Activated CD4-positive, alpha-beta T cell treated with anti-CD3 and anti-CD28 coated beads for 24 hours (primary cell): ENCODE measurements at places on chromosomes 16 and 17.
A peak's percentile ranks its signal among the peaks of the same experiment; 100 is the strongest.

- no peak for DNase-seq
These were observed 3.2 kb downstream of the NAGS start for GRCh38 chr17:44007346-44008204.

DNA sequence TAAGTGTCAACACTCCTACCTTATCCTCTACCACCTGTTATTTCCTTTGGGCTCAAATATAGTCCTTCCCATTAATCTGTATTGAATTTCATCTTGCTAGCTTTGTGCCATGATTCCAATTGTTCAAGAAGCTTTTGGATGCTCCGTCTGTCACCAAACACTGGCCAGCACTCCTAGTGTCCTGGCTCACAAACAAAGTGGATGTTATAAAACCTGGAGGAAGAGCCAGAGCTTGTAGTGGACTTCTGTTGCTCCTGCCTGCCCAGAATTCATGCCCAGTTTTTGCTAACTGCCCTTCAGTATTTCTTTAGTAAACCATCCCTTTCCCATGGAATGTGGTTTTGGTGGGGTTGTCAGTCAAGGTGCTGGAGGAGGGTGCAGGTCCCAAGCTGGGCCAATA is 77.2 kb upstream of the HS3ST2 start:
- DNase-seq, result no peak

- DNase-seq, result no peak
These were observed 2.8 kb upstream of the FUS start for GRCh38 chr16:31177136-31177535.

DNA sequence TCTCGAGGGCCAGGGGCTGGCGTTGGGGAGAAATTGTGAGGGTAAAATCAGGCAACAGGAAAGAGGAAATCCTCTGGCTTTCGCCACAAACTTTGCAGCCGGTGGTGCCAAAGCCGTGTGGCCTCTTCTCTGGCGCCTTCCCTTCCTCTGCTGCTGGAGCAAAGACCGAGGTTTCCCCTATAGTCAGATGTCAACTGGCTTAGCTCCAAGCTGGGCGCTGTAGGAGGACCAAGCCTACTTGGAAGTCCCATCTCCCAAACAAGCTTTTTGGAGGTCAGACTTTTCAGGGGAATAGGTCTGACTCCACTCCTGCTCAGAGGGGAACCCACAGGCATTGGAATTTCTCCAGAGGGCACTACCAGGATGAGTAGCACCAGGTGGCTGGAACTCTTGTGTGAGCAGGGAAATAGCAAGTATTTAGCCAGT is 5.0 kb downstream of the IGFBP4 start:
- no peak for DNase-seq

DNA sequence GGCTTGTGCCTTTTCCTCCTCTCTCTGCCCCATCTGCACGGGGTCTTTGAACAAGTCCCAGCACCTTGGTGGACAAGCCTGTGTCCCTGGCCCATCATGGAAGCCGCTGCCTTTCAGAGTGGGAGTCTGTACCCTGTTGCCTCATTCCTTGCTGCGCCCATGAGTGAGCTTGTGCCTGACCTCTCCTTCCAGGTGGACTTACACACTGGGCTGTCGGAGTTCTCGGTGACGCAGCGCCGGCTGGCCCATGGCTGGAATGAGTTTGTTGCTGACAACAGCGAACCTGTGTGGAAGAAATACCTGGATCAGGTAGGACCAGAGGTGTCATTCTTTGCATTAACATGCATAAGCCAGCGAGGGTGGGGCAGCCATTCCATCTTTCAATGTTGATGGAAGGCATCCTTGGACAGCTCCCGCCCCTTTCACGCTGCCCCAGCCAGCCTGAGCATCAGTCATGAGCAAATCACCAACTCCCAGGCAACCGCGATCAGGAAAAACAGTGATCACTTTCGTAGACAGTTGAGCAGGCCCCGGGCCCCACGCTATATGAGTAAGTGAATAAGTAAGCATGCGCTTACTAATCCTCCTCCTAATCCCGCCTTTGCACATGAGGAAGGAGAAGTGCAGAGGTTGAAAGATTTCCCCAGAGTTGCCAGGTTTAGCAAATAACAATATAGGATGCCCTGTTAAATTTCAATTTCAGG is 36.8 kb downstream of the ATP2C2 start:
- DNase-seq, result no peak

DNA sequence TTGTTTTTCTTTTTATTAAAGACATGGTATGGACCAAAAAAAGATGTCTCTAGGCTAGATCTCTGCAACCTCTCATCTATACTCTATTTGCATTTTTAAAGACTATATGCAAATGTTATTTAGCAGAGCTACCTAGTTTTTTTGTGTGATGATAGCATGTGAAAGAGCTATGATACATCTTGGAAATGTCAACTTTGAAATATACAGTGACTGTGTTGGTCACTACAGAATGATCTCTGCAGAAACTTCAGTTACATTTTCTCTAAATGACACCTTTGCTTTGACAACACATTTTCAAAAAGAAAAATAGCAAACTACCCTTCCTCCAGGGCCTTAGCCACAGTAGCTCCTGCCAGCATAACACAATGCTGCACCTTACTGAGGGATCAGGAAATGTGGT is 86.6 kb downstream of the PRKCB start:
- no peak for DNase-seq

DNA sequence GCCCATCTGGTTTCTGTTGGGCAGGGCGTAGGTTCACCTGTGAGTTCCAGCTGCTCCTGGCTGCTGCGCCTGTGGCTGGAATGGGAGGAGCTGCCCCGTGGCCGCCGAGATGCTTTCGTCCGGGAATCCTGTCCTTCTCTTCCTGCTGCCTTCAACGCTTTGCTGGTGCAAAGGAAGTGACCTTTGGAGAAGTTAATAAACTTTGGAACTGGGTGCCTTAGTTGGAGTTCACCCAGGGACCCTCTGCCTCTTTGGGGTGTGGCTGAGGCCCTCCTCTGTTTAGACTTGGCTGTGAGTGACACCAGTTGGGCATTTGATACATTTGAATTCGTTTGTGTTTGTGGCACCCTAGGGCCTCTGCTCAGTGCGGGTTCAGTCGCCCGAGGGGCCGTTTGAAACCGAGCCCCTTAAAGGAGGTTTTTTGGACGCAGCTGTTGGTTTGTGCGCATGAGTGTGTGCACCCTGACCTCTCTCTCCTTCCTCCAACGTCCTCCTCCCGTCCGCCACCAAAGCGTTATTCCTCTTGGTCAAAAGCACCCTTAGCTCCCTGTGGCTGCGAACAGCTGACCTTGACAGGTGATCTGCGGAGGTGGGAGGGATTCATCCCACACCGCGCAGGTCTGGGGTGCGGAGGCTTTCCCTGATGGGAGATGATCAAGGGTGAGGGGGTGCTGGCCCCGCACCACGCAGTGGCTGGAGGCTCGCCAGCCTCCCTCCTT is 9.0 kb upstream of the SECTM1 start:
- DNase-seq, result no peak

DNA sequence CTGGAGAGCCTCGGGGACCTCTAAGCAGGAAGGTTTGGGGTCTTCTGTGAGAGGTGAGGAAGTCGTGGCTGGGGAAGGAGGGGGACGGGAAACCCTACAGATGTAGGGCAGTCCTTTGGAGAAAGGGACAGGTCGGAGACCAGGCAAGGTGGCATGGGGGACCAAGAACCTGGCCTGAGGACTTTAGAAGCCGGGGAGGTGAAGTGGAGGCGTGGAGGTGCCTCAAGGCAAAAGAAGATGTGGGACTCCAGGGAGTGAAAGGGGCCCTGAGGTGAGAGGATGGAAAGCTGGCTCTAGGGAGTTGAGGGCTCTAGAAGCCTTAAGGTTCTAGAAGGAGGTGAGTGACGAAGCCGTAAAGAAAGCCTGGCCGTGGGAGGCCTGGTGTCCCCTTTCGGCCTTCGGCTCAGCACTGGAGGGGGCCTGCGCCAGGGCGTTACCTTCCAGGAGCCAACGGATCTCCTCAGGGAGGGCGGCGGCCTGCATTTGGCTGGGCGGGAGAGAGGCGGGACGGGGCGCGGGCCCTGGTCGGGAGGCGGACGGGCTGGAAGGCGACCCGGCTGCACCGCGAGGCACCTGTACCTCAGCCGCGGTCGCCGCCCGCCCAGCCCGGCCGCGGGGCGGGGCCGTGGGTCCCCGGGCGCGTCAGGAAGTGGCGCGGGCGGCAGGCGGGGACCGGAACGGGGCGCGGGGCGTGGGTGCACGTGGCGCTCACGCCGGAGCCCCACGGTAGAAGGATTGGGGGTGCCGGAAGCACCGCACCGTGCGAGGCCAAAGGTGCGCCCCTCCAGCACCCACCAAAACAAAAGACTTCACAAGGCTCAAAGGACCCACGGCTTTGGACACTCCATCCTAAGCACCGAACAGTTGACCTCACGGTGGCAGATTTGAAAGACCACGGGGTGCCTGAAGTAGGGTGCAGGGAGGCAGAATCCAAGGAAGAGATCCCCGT is at the start of gene SKAP1:
TSS of gene SKAP1 (minus strand) at position 577 of the 949 bp plus-strand sequence.
- DNase-seq, result peak; percentile 50

DNA sequence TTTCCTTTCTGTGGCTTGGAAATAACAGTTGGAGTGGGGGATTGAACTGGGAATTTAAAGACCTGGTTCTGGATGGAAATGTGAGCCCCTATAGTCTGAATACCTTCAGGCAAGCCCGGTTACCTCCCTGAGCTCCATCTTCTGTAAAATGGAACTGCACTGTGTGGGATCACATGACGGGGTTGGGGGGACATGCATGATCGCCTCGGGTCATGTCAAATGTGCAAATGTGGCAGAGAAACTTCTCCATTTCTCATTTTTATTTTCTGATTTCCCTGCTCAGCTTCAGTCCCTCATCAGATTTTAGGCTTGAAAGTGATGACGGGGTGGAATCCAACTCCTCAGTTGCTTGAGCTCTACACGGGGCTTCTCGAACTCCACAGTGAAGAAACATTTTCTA is 1.5 kb downstream of the MT1B start:
- DNase-seq, result no peak

DNA sequence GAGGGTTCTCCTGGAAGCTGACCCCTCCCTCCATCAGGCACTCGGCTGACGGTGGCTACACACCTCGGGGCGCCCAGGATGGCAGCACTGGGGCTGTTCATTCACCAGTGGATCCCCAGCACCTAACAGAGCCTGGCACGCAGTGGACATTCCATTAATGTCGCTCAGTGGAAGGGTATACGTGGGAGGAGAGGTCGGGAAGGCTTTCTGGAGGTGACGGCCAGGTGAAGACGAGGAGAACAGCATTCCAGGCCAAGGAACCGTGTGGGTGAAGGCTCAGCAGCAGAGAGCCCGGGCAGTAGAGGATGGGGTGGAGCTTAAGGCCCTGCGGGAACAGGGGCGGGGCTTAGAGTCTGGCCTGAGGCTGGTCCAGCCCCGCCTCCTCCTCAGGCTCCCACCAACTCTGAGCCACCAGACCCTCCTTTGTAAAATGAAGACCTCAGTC is 2.5 kb upstream of the HS3ST6 start:
- DNase-seq, result no peak

GRCh38 chr16:4805231-4805630 is 2.8 kb upstream of the ROGDI start:
- no peak for DNase-seq

- no peak for DNase-seq
These were observed 11.5 kb upstream of the PIPOX start for GRCh38 chr17:29031488-29031887.

DNA sequence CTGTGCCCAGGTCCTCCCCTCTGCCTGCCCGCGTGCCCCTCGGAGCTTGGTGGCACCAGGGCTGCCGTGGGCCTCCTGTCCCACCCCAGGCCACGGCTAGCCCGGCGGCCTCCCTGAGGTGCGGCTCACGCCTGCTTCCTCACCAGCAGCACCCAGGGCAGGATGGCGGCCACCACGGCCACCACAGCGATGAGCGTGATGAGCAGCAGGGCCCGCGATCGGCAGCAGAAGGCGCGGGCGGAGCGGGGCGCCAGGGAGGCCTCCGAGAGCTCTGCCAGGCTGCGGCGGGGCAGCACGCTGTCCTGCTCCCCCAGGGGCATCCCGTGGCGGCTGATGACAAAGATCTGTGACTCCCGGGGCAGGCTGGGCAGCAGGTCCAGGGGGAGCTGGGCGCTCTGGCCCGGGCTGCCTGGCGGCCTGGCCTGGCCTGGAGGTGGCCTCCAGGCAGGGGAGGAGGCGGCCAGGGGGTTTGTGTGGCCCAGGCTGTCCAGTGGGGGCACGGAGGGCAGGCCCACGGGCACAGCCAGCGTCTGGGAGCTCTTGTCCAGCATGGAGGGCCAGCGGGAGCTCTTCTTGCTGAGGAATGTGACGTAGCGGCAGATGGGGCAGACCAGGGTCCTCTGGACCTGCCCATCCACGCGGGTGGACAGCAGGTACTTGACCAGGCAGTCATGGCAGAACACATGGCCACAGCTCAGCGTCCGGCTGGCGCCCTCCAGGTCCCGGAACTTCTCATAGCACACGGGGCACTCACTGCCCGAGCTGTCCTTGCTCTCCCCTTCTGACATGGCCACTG is 4.8 kb downstream of the RNF222 start:
- no peak for DNase-seq

GRCh38 chr17:54992797-54993639 is 24.5 kb downstream of the STXBP4 start:
- DNase-seq, result no peak

DNA sequence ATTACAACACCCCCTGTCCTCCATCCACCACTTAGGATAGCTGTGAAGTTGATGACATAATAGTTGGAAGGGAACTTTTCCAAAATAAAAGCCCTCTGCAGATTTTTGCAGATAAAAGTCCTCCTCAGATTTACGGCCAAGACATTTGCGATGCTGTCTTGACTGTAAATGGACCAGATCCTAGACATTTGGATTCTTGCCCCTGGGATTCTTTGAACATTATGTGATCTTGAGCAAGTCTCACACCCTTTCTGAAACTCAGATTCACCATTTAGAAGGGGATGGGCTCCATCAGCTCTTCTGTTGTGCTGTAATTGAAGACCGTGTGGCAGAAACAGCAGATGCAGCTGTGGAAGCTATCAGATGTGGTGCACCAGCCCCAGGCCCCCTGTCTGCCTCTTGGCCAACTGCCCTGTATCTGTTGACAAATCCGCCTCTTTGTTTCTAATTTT is 153.9 kb upstream of the CACNG3 start:
- DNase-seq, result no peak

GRCh38 chr17:35052241-35052610 is 11.3 kb downstream of the RFFL start:
- DNase-seq, result no peak

- no peak for DNase-seq
These were observed 10.7 kb downstream of the GNAO1 start for GRCh38 chr16:56202036-56202435.

- no peak for DNase-seq
These were observed 25.5 kb downstream of the KDM8 start for GRCh38 chr16:27228621-27229501.

- DNase-seq, result no peak
These were observed 21.1 kb downstream of the GJD3 start for GRCh38 chr17:40343219-40344119.

DNA sequence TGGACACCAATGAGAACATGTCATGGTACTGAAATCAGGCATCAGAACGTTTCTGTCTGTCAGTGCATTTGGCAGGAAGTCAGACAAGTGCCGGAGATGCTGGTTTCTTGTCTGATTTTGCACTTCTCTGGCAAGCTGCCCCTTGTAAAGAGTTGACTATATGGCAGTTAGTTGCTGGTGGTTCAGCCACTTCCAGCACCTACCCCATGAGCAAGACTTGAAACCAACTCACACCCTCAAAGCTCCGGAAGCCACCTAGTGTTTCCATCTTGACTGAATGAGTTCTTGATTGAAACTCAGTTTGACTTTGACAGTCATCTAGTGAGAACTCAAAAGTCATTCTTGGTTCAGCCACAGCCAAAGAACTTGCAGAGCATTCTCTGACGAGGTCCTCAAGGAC is 225.1 kb downstream of the SPECC1 start:
- peak; percentile 33 for DNase-seq

GRCh38 chr17:29046473-29046839 is 3.5 kb downstream of the PIPOX start:
- no peak for DNase-seq
